ENCODE measurements at places on chromosomes 13 and 19. TPM values are rescaled to one million over a fixed set of nuclear protein-coding genes. Genes with fewer than 3 reads are reported as not detected.
A peak's percentile ranks its signal among the peaks of the same experiment; 100 is the strongest.

SULT2B1 gene
- total RNA-seq: not detected

ZNF563 gene
- total RNA-seq: 2.8 TPM

DNA sequence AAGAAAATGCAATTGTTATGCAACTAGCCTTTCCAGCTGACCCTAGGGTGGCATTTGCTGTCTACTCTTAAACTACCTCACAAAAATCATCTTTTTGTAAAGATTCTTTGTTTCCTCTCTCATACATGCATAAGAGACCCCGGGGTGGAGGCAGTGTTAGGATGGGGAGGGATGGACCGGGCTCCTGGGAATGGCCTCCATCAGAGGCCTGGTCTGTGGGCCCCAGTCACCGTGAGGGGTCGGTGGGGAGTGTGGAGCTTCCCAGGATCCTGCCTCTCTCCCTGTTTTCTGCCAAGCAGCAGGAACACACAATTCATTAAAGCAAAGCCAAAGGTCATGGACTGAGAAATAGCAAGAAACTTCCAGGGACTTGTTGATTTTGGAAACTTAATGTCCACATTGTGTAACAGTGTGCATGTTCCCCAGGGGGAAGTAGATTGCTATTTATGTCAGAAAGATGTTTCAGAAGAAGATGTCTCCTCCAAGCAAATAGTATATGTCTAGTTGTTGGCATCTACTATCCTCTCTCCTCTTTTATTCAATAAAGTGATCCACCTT lies 241.4 kb downstream of the ENOX1 start:
- no peak overlapping the region for H3K4me3 ChIP-seq
- H3K4me1 ChIP-seq: no peaks in the 10 kb centered on the region
- no peak overlapping the region for H3K27ac ChIP-seq

- H3K36me3 ChIP-seq: no peaks in the 10 kb centered on the region
- no peaks in the 10 kb centered on the region for H3K4me1 ChIP-seq
- no peak for DNase-seq
- H3K4me3 ChIP-seq: no peak overlapping the region
- H3K27me3 ChIP-seq: no peaks in the 10 kb centered on the region
- H3K27ac ChIP-seq: no peak overlapping the region
These were observed 40.1 kb upstream of the PSG9 start for GRCh38 chr19:43309466-43309865.

DNA sequence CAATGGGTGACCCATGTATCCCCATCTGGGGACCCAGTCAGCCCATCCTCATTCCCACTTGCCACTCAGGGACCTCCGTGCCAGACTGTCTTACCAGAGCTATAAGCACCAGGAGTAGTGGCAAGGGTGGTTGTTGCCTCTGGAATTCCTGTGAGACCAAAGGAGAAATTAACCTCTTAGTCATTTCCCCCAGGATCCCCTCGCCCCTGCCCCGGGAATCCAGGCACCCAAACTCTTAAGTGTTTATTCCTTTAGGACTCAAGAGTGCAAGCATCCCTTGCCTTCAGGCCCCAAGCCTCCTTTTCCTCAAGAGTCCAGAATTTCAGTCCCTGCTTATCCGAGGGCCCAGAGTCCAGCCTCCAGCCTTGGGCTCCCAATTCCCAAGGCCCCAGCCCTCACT lies 9.2 kb downstream of the NTN5 start:
- peaks cover 4% of the 10 kb centered on the region for H3K4me1 ChIP-seq
- no peak for DNase-seq
- H3K27me3 ChIP-seq: no peaks in the 10 kb centered on the region
- H3K27ac ChIP-seq: no peak overlapping the region
- no peak overlapping the region for H3K4me3 ChIP-seq

DNA sequence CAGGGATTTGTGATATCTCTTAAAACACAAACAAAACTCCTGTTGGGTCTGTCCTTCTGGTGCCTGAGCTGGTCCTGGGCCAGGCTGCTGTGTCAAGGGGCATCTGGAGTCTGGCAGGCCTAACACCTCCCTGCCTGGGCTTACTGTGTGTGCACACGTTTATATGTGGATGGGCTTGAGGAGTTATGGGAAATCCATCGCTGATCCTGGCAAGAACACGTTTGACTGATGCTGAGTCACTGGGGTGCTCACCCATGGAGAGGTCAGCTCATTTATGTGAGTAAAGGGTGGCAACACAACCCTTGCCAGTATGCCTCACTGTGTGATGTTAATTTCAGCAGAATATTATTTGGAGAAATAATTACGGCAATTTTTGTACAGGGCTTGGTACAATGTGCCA lies 44.5 kb upstream of the PCDH8 start:
- H3K4me3 ChIP-seq: no peak overlapping the region
- no peaks in the 10 kb centered on the region for H3K36me3 ChIP-seq
- no peak overlapping the region for H3K27ac ChIP-seq
- no peaks in the 10 kb centered on the region for H3K27me3 ChIP-seq

GRCh38 chr13:99596180-99596579 lies 94.9 kb downstream of the TM9SF2 start:
- no peaks in the 10 kb centered on the region for H3K27me3 ChIP-seq
- H3K4me3 ChIP-seq: no peak overlapping the region
- H3K4me1 ChIP-seq: peaks cover 13% of the 10 kb centered on the region
- H3K36me3 ChIP-seq: no peaks in the 10 kb centered on the region
- H3K27ac ChIP-seq: no peak overlapping the region

- no peak overlapping the region for H3K4me3 ChIP-seq
- DNase-seq: no peak
- H3K4me1 ChIP-seq: no peaks in the 10 kb centered on the region
- no peaks in the 10 kb centered on the region for H3K36me3 ChIP-seq
- peaks cover 8% of the 10 kb centered on the region for H3K27me3 ChIP-seq
- H3K27ac ChIP-seq: no peak overlapping the region
These were observed 7.8 kb downstream of the CPB2 start for GRCh38 chr13:46097015-46097414.

GRCh38 chr19:281992-282391 lies 9.2 kb downstream of the PLPP2 start:
- no peak for DNase-seq
- H3K4me3 ChIP-seq: no peak overlapping the region
- H3K36me3 ChIP-seq: no peaks in the 10 kb centered on the region
- no peaks in the 10 kb centered on the region for H3K27me3 ChIP-seq
- H3K27ac ChIP-seq: no peak overlapping the region
- H3K4me1 ChIP-seq: no peaks in the 10 kb centered on the region

DNA sequence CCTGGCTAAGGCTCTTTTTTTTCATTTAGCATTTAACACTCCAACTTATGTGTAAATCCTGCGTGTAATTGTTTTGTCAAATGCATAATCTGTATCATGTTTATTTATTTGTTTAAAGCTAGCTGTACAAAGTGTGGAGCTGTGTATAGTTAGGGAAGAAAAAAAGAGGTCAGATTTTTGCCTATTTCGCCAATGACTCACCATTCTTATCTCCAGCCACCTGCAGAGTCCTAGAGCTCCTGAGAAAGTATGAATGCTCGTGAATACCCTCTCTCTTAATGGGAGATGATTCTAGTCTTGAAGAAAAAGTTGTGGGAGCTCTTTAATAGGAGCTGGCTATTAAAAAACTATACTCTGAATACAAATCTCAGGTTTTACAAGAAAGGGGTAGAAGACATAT lies 778.8 kb upstream of the SLITRK5 start:
- no peaks in the 10 kb centered on the region for H3K27me3 ChIP-seq
- H3K36me3 ChIP-seq: no peaks in the 10 kb centered on the region
- no peak overlapping the region for H3K4me3 ChIP-seq
- no peak for DNase-seq

- no peak overlapping the region for H3K27ac ChIP-seq
- peaks cover 24% of the 10 kb centered on the region for H3K27me3 ChIP-seq
These were observed 10.3 kb downstream of the IL17D start for GRCh38 chr13:20713751-20714150.

DNA sequence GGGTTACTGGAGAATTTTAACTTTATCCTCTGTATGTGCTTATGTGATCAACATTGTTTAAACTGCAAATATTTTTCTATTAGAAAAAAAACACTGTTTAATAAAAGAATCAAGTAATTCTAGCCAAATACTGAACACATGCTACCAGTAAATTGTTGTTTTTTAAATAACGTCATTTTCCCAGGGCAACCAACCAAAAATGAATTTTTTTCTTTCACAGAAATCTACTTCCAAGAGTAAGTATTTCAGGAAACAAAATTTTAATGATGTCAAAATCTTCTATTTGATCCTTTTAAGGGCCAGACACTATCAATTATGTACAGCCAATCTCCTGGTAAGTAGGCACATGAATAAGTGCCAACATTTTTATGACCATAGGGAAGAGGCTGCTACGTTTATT lies 57.1 kb downstream of the TUBGCP3 start:
- no peaks in the 10 kb centered on the region for H3K36me3 ChIP-seq
- DNase-seq: no peak
- H3K4me3 ChIP-seq: no peak overlapping the region

DNA sequence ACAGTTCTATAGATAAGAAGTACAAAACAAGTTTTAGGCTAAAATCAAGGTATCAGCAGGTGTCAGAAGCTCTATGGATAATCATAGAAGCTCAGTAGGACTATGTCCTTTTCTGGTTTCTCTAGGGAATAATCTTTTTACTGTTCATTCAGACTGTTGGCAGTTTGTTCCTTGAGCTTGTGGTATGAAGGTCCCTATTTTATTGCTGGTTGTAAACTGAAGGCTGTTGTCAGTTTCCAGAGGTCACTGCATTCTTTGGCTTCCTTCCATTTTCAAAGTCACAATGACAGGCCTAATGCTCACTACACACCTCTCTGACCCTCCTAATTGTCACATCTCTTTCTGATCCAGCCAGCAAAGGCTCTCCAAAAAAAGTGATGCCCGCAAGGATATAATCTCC lies 337.9 kb upstream of the EDNRB start:
- H3K36me3 ChIP-seq: no peaks in the 10 kb centered on the region
- H3K27me3 ChIP-seq: no peaks in the 10 kb centered on the region
- no peak overlapping the region for H3K27ac ChIP-seq
- H3K4me3 ChIP-seq: no peak overlapping the region
- DNase-seq: no peak

- H3K4me3 ChIP-seq: no peak overlapping the region
- no peaks in the 10 kb centered on the region for H3K27me3 ChIP-seq
- H3K27ac ChIP-seq: no peak overlapping the region
- no peaks in the 10 kb centered on the region for H3K36me3 ChIP-seq
- H3K4me1 ChIP-seq: no peaks in the 10 kb centered on the region
These were observed 66.8 kb downstream of the SOX1 start for GRCh38 chr13:112133499-112134390.

- no peak for DNase-seq
- H3K36me3 ChIP-seq: peaks cover 34% of the 10 kb centered on the region
- H3K4me3 ChIP-seq: no peak overlapping the region
- no peak overlapping the region for H3K27ac ChIP-seq
These were observed 72.8 kb downstream of the COG3 start for GRCh38 chr13:45537516-45537915.

DNA sequence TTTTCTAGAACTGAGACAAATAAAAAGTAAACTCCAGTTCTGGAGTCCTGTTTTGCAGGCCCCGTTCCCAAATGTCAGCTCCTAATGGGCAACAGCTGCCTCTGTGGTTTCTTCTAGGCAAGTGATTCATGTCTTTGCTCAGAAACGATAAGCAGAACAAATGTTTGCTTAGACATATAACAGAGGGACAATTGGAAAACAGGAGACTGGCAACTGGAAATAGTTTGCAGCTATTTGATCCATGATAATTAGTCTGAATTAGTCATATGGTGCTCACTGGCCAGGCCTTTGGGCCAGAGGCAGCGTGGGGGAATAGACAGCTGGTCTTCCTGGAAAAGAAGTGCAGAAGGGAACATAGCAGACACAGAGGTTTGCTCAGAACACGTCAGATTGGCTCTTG lies 29.2 kb upstream of the TSHZ3 start:
- H3K27me3 ChIP-seq: no peaks in the 10 kb centered on the region
- H3K27ac ChIP-seq: no peak overlapping the region
- H3K4me3 ChIP-seq: no peak overlapping the region
- no peak for DNase-seq
- no peaks in the 10 kb centered on the region for H3K4me1 ChIP-seq
- no peaks in the 10 kb centered on the region for H3K36me3 ChIP-seq

- no peaks in the 10 kb centered on the region for H3K36me3 ChIP-seq
- H3K4me3 ChIP-seq: peak overlapping the region; percentile 26
- peak overlapping the region; percentile 95 for H3K27ac ChIP-seq
These were observed 14.6 kb downstream of the FAM187B start for GRCh38 chr19:35213663-35214632.

- H3K36me3 ChIP-seq: no peaks in the 10 kb centered on the region
- H3K4me1 ChIP-seq: no peaks in the 10 kb centered on the region
- no peak for DNase-seq
- H3K27ac ChIP-seq: no peak overlapping the region
These were observed 274.9 kb downstream of the KCNRG start for GRCh38 chr13:50290186-50290585.

GRCh38 chr13:30762643-30763042 lies 27.3 kb downstream of the ALOX5AP start:
- no peak overlapping the region for H3K27ac ChIP-seq
- H3K27me3 ChIP-seq: no peaks in the 10 kb centered on the region
- no peak overlapping the region for H3K4me3 ChIP-seq
- H3K4me1 ChIP-seq: no peaks in the 10 kb centered on the region
- no peak for DNase-seq
- peaks cover 5% of the 10 kb centered on the region for H3K36me3 ChIP-seq

DNA sequence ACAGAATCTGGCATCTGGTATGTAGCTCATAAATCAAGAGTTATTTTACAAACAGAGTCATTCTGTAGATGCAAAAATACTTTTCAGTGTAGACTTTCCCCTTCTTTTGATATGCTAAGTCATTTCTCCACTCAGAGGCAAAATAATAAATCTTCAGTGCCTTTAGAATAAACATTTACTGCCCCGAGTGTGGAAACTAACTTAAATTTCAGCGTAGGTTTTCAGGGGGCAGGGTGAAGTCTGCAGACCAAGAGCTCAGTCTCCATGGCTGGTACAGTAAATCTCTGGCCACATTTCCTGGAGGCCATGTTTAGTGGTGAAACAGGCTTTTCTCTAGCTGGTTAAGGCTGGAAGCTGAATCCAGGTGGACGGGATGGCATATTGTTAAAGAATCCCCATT lies 13.1 kb upstream of the ADPRHL1 start:
- H3K36me3 ChIP-seq: peaks cover 3% of the 10 kb centered on the region
- H3K4me1 ChIP-seq: no peaks in the 10 kb centered on the region

- H3K4me3 ChIP-seq: no peak overlapping the region
- H3K27ac ChIP-seq: no peak overlapping the region
- H3K4me1 ChIP-seq: peaks cover 6% of the 10 kb centered on the region
- peaks cover 49% of the 10 kb centered on the region for H3K27me3 ChIP-seq
- no peaks in the 10 kb centered on the region for H3K36me3 ChIP-seq
These were observed 2.2 kb downstream of the TJP3 start for GRCh38 chr19:3710265-3710812.

All from T-cell (primary cell).